Left renal cortex interstitium (tissue), 4 donors: ENCODE measurements at places on chromosomes 3 and 15.

DNA sequence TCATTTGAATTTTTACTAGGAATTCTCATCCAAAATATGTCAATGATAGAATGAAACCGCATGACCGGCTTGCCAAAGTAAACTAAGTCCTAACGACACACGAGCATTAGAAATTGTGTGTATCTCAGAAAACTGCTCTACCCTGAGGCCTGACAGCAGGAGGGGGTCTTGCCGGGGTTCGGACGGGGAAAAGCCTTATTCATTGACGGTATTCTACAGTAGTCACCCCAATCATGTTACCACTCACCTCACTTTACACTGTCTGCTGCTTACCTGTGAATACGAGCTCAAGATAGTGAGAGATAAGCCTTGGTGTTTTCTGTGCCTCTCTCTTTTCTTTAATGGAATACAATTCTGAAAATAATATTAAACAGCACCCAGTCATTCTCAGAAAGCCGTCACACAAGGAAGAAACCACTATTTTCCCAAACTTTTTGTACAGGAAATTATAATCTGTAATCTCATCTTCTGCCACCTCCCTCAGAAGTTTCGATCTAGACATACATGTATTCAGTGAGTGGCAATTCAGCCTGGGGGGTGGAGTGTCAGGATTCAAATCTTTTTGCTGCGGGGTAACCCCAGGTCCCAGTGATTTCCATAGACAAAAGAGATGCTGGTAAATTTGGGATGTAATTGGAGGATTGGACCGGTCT is 492 bp upstream of the FAM43A start:
- no peak for DNase-seq

- DNase-seq = no peak
Measured at GRCh38 chr3:62823461-62824050, 51.7 kb downstream of the CADPS start.

DNA sequence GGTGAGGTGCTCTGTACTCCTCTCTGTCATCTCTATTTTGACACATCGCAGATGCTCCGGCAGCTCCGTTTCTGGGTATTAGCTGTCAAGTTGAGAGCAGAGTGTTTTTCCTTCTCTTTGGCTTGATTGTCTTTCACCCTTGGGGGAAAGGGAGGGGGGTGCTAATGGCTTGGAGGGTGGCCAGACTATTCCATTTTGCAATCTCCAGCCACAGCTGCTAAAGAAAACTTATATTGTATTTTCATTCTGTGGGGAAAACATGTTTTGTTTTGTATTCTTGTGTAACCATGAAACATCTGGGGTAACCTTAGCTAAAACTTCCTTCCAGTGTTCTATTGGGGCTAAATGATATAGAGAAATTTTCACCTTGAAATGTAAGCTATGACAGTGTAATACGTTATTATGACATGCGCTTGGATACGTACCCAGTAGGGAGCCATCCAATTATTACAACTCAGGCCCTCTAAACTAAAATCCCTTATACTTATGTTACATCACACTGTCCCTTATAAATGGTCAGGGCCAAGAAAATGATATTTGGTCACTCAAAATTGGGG is 14.0 kb upstream of the LARP6 start:
- DNase-seq = no peak

DNA sequence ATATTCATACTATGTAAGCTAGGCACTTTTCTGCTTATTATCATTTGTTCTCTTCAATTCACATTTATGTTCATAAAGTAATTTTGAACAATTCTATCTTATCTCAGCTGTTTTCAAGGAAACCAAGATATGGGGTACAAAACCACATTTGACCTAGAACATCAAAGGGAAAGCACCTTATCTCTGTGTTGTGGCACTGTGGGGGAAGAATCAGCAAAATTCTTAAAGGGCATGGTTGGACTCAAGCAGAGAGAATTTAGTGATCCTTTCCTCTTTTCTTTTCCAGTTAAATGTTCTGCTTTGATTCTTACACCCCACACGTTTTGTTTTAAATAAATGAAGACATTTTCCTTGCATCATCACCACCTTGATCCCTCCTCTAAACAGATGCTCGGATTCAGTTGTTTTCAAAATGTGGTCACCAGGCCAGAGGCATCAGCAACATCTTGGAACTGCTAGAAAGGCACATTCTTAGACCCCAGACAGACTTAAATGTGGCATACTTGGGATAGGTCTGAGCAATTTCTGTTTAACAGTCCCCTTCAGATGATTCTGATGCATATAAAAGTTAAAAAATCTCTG is 128.4 kb upstream of the TP63 start:
- no peak for DNase-seq

DNA sequence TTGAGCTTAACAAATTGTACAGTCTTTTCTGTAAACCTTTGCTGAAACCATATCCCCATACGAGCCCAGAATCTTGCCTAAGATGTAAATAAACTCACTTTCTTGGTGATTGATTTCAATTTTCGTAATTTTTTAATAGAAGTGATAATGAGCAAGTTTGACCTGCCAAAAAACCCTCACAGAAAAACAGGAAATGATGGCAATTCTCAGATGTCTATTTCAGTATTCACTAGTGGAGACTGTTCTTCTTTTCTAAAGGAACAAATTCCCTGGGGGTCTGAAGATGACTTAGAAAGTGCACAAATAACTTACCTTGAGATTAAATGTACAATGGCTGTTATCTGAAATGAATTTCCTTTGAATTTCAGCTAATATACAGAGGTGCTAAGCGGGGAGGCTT is 116.5 kb upstream of the CMC1 start:
- no peak for DNase-seq

- no peak for DNase-seq
Measured at GRCh38 chr3:9157651-9158362, 91.6 kb downstream of the SRGAP3 start.

GRCh38 chr15:82958638-82959037 is 6.1 kb upstream of the HOMER2 start:
- DNase-seq = no peak

- no peak for DNase-seq
Measured at GRCh38 chr15:35728219-35728940, 182.4 kb upstream of the DPH6 start.

- no peak for DNase-seq
Measured at GRCh38 chr15:50116477-50116876, 2.6 kb downstream of the ATP8B4 start.

DNA sequence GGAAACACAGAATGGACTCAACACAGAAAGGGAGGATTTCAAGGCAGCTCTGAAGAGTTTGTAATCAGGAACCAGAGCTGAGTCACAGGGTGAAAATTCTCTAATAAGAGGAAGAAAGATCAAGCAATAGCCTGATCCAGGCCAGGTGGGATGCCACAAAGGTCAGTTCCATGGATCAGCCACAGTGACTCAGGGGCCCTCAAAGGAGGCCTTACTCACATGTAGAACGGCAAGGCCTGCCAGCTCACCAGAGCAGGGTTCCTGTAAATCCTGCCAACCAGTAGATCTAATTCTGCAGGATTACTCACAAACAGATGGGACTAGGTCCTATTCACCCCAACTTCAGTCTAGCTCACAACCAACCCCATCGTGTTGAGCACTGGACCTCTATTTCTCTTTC is 78.3 kb upstream of the PPP2R3A start:
- DNase-seq = no peak

GRCh38 chr3:100260081-100260684 is 609 bp upstream of the TBC1D23 start:
- peak; percentile 51 for DNase-seq

- DNase-seq = no peak
Measured at GRCh38 chr3:177051411-177051810, 145.9 kb downstream of the TBL1XR1 start.

DNA sequence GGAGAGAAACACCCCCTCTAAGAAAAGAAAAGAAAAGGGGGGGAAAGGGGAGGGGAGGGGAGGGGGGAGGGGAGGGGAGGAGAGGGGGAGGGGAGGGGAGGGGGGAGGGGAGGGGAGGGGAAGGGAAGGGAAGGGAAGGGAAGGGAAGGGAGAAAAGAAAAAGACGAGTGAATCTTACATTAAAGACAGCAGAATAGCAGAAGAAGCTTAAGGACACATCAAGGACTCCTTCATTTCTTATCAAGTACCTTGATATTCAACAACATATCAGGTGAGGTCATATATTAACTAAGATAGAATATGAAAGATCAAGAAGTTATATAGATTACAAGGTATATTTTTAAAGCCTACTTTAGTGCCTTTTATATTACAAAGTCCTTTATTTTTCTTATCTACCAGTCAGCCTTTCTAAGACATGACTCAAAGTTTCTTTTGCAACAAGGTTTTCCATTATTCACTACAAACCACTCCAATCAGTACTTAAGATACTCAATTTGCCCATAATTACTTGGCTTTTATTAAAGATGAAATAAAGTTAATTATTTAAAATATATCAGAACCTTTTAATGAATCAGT is 17.7 kb upstream of the AADAC start:
- no peak for DNase-seq

DNA sequence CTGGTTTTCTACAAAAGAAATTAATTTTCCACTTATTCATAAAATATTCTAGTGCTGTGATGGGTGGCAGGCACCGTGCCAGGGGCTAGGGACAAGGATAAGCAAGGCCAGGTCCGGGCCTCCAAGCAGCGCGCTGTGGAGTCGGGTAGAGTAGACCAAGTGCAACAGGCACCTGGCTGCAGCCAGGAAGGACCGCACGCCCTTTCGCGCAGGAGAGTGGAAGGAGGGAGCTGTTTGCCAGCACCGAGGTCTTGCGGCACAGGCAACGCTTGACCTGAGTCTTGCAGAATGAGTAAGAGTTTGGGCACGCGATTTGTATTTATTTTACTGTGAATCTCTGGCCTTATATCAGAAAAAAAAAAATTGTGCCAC is at the start of gene CASR:
TSS of gene CASR (plus strand) at position 148 of the 372 bp plus-strand sequence. CDS start 70,522 bp downstream, outside the sequence.
- DNase-seq = no peak

DNA sequence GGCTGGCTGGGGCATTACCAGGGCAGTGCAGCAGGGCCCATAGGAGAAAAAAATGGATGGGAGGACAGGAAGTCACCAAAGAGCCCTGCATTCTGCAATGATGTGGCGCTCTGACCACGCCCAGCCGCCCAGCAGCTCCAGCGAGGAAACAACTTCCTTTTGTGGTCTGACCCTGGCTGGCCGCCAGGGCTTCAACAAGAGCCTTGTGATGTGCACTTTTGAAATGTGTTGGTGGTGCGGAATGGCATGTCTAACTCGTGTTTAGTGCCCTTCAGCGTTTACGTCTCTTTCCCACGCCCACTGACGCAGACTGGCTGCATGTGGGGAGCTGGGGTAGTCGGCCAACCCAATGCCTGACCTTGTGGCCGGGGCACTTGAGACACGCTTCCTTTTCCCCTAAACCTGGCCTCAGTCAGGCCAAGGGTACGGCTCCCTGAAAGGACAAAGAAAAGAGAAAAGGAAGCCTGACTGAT is 81.9 kb upstream of the CTNNB1 start:
- DNase-seq = no peak

GRCh38 chr15:52960283-52960682 is 170.1 kb upstream of the ONECUT1 start:
- no peak for DNase-seq

DNA sequence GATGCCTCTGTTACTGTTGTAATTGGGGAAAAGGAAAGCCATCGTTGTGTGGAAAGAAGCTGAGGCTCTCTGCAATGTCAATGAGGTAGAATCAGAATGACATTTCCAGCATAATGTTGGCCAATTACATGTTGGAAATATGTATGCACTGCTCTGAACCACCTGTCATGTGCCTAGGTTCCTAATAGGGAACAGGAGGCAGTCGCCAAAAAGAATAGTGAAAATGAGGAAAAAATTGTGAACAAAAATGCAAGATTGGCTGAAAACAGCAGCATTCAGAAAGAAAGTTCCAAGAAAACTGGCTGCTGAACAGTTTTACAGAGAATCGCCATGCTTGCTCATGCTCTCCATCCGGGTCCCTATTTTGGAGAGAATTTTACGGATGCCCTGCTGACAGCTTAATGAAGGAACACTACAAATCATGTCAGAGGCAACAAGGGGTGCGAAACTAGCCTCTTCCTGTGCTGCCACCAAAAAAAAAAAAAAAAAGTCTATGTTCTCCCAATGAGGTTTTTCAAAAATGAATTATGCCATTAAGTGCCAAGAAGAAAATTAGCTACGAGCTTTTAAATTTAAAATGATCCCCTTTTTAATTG is 305.9 kb upstream of the ARRDC4 start:
- DNase-seq = no peak

GRCh38 chr3:84906065-84906464 is 52.7 kb upstream of the CADM2 start:
- DNase-seq = no peak

GRCh38 chr15:39624806-39625205 is 43.9 kb downstream of the THBS1 start:
- DNase-seq = no peak

- DNase-seq = no peak
Measured at GRCh38 chr3:125048282-125048681, 7.5 kb downstream of the HEG1 start.

GRCh38 chr3:20682573-20682972 is 496.6 kb upstream of the SGO1 start:
- no peak for DNase-seq

GRCh38 chr15:66860844-66861243 is 158.8 kb downstream of the SMAD6 start:
- no peak for DNase-seq
